ENCODE measurements at places on chromosomes 1 and 21.

GRCh38 chr1:201849372-201850052, 20.6 kb downstream of the IPO9 start:
- peaks cover 37% of the 10 kb centered on the region for H3K4me1 ChIP-seq

DNA sequence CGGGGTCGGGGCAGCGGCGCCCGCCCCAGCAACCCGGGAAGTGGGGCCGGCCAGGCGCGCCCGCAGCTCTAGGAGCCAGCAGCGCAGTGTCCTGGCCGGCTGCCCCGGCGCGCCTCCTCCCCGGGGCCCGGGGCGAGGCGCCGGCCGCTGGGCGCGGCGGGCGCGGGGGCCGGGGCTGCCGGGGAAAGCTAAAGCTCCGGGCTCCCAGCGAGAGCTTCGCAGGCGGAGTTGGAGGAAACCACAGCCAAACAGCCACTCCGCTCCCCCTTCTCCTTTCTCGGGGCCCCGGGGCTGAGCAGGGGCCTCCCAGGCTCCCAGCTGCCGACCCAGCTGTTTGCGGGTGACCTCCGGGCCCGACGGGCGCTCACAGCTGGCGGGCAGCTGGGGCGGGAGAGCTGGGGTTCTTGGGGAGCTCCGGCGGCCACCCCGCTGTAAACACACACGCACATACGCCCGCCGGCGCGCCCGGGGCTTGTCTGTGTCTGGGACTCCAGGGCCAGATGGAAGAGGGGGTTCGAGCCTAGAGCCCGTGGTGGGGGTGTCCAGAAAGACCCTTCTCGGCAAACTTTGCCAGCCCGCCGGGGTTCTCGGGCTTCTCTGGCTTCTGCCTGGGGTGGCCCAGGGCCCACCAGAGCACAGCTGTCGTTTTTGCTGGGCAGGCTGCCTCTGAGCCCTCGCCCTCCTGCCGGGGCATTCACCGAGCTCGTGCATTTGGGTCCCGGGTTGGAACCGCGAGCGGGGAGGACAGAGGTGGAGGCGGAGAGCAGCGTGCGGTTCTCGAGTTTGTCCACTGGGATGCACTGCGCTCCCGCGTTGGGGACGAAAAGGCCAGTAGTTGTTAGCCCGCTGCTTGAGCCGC, 1.5 kb downstream of the AJAP1 start:
- H3K4me3 ChIP-seq, result peak overlapping the region; percentile 57
- peak; percentile 41 for DNase-seq
- H3K27me3 ChIP-seq, result peaks cover 98% of the 10 kb centered on the region
- no peaks in the 10 kb centered on the region for H3K36me3 ChIP-seq
- peaks cover 31% of the 10 kb centered on the region for H3K4me1 ChIP-seq
- H3K27ac ChIP-seq, result no peak overlapping the region

GRCh38 chr1:168945870-168946269, 160.6 kb upstream of the ATP1B1 start:
- H3K4me3 ChIP-seq, result no peak overlapping the region
- peak overlapping the region; percentile 58 for H3K27ac ChIP-seq
- no peaks in the 10 kb centered on the region for H3K36me3 ChIP-seq
- H3K4me1 ChIP-seq, result peaks cover 16% of the 10 kb centered on the region
- no peaks in the 10 kb centered on the region for H3K27me3 ChIP-seq
- DNase-seq, result peak; percentile 75

- H3K36me3 ChIP-seq, result peaks cover 8% of the 10 kb centered on the region
- no peak for DNase-seq
- H3K27ac ChIP-seq, result no peak overlapping the region
- no peaks in the 10 kb centered on the region for H3K27me3 ChIP-seq
Observed at GRCh38 chr1:51504806-51505525, 14.1 kb downstream of the EPS15 start.

- no peak overlapping the region for H3K4me3 ChIP-seq
- DNase-seq, result no peak
- H3K27me3 ChIP-seq, result no peaks in the 10 kb centered on the region
- no peak overlapping the region for H3K27ac ChIP-seq
- H3K4me1 ChIP-seq, result no peaks in the 10 kb centered on the region
Observed at GRCh38 chr1:108636876-108637275, 24.0 kb downstream of the HENMT1 start.

GRCh38 chr21:25934771-25935224, 200.0 kb downstream of the GABPA start:
- peaks cover 82% of the 10 kb centered on the region for H3K4me1 ChIP-seq
- no peaks in the 10 kb centered on the region for H3K27me3 ChIP-seq
- no peak overlapping the region for H3K4me3 ChIP-seq
- H3K27ac ChIP-seq, result peak overlapping the region; percentile 84

DNA sequence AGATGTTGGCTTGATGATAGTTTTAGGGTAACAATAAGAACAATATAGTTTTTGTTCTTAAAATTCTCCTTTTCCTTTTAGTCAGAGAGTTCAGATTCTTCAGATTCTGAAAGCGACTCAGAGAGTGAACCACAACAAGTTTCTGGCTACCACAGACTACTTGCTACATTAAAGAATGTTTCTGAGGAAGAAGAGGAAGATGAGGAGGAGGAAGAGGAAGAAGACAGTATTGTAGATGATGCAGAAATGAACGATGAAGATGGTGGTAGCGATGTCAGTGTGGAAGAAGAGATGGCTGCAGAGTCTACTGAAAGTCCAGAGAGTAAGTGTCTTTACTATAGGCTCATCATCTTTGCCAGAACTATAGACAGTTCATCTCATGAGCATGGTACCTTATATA, 3.0 kb downstream of the UTP25 start:
- H3K36me3 ChIP-seq, result peaks cover 54% of the 10 kb centered on the region
- no peak for DNase-seq
- no peak overlapping the region for H3K4me3 ChIP-seq
- H3K27ac ChIP-seq, result no peak overlapping the region
- H3K27me3 ChIP-seq, result no peaks in the 10 kb centered on the region
- peaks cover 30% of the 10 kb centered on the region for H3K4me1 ChIP-seq

DNA sequence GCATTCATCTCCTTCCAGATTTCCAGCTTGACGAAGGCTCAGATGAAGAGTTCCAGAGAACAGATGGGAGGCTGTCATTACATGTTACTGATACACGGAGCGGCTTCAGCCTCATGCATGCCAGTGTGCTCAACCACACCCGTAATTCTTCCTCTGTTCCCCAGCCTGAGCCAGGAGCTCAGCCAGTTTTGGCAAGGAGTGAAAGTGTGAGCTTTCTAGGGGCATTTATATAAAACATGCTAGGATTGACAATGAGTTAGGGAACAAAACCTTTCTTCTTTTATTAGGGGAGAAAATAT, 290.4 kb upstream of the PLXNA2 start:
- H3K4me1 ChIP-seq, result peaks cover 13% of the 10 kb centered on the region
- DNase-seq, result no peak
- H3K36me3 ChIP-seq, result no peaks in the 10 kb centered on the region
- no peak overlapping the region for H3K27ac ChIP-seq
- peaks cover 9% of the 10 kb centered on the region for H3K27me3 ChIP-seq

GRCh38 chr1:100606438-100606837, 68.5 kb downstream of the GPR88 start:
- H3K36me3 ChIP-seq, result no peaks in the 10 kb centered on the region
- no peaks in the 10 kb centered on the region for H3K27me3 ChIP-seq
- H3K4me3 ChIP-seq, result no peak overlapping the region
- H3K27ac ChIP-seq, result no peak overlapping the region
- peak; percentile 24 for DNase-seq

DNA sequence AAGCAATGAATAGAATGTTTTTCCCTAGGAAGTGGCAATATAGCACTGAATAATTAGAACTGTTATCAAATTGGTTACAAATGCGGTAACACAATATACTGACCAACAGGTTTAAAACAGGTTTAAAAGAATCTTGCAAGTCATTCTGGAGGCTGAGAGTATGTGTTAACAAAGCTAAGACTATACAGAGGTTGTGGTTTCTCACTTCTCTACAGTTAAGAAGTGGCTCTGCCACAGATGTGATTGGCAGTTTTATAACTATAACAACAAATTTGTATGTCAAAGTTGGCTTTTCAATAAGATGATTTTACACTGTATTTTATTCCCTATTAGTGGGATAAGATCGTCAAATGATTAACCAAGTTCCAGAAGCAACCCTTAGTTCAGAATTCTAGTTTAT, 7.1 kb downstream of the ANGEL2 start:
- no peak for DNase-seq
- peaks cover 16% of the 10 kb centered on the region for H3K4me1 ChIP-seq
- H3K27me3 ChIP-seq, result no peaks in the 10 kb centered on the region
- H3K4me3 ChIP-seq, result no peak overlapping the region
- H3K27ac ChIP-seq, result no peak overlapping the region

DNA sequence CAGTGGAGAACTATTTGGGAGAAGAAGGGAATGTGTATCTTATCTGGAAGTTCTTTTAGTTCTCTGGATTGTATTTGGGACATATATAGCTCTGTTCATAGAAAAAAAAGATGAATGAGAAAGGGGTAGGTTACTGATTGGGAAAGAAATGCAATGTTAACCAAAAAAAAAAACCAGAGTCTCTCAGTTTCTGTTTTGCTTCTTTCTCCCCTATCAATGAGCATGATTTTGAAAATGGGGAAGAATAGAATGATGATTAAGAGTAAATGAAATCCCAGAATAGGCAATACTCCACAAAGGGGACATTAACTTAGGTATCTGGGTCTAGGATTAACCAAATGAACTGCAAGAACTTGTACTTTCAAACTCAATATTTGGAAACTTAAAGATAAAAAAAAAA, 92.9 kb downstream of the RHOU start:
- DNase-seq, result no peak
- no peaks in the 10 kb centered on the region for H3K36me3 ChIP-seq
- H3K4me3 ChIP-seq, result no peak overlapping the region
- H3K27ac ChIP-seq, result no peak overlapping the region

- H3K27me3 ChIP-seq, result no peaks in the 10 kb centered on the region
- H3K27ac ChIP-seq, result no peak overlapping the region
- no peak for DNase-seq
Observed at GRCh38 chr1:85465786-85466134, 801 bp upstream of the DDAH1 start.

DNA sequence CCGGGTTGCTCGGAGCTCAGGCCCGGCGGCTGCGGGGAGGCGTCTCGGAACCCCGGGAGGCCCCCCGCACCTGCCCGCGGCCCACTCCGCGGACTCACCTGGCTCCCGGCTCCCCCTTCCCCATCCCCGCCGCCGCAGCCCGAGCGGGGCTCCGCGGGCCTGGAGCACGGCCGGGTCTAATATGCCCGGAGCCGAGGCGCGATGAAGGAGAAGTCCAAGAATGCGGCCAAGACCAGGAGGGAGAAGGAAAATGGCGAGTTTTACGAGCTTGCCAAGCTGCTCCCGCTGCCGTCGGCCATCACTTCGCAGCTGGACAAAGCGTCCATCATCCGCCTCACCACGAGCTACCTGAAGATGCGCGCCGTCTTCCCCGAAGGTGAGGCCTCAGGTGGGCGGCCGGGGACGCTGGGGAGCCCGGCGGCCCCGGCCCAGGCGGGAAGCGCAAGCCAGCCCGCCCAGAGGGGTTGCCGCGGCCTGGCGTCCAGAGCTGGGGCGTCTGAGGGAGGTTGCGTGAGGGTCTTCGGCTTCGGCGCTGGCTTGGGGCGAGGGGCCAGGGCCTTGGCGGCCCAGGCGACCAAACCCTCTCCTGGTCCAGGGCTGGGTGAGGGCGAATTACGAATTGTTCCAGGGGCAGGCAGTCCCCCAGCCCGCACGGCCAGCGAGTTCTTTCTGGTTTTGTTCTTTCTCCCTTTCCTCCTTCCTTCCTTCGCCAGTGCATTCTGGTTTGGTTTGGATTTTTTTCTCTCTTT, 805 bp downstream of the SIM2 start:
- no peak for DNase-seq
- peaks cover 64% of the 10 kb centered on the region for H3K4me1 ChIP-seq
- no peak overlapping the region for H3K27ac ChIP-seq
- peak overlapping the region; percentile 69 for H3K4me3 ChIP-seq
- H3K36me3 ChIP-seq, result no peaks in the 10 kb centered on the region

GRCh38 chr1:162847839-162848453, 13.0 kb downstream of the CCDC190 start:
- H3K27ac ChIP-seq, result no peak overlapping the region
- no peaks in the 10 kb centered on the region for H3K36me3 ChIP-seq
- no peaks in the 10 kb centered on the region for H3K27me3 ChIP-seq
- H3K4me1 ChIP-seq, result no peaks in the 10 kb centered on the region
- H3K4me3 ChIP-seq, result no peak overlapping the region

- DNase-seq, result no peak
- H3K36me3 ChIP-seq, result no peaks in the 10 kb centered on the region
- H3K27ac ChIP-seq, result no peak overlapping the region
- H3K4me1 ChIP-seq, result no peaks in the 10 kb centered on the region
Observed at GRCh38 chr21:34713621-34714020, 44.8 kb downstream of the CLIC6 start.

DNA sequence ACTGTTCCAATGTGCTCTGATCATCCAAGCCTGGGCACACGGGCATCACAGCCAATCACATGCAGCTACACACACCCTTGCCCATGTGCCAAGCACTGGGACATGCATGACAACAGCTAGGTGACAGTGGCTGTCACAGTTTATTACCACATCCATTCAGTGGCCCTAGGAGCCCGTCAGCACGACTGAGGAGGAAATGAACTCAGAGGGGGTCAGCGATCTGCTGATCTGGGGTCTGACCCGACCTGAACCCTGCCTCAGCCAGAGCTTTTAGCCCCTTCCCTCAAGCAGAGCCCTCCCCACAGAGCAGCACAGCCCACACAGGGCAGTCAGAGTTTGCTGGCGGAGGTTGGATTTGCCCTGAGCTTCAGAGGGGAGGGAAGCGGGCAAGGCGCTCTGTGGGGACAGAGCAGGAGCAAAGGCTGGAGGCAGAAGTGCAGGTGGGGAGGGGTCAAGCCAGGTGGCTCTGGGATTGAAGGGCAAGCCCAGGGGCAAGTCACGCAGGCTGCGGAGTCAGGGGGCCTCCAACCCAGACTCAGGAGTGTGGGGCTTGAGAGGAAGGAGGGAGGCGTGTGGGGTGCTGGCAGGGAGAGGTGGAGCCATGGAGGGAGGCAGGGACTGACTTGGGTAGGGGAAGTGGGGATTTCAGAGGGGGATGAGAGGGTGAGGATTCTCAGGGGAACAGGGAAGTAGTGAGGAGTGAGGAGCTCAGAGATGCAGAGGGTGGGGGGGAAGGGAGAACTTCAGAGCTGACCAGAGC, 10.4 kb downstream of the SH3BGRL3 start:
- H3K27me3 ChIP-seq, result no peaks in the 10 kb centered on the region
- H3K4me3 ChIP-seq, result no peak overlapping the region
- peak overlapping the region; percentile 98 for H3K27ac ChIP-seq
- peaks cover 47% of the 10 kb centered on the region for H3K4me1 ChIP-seq
- no peaks in the 10 kb centered on the region for H3K36me3 ChIP-seq

DNA sequence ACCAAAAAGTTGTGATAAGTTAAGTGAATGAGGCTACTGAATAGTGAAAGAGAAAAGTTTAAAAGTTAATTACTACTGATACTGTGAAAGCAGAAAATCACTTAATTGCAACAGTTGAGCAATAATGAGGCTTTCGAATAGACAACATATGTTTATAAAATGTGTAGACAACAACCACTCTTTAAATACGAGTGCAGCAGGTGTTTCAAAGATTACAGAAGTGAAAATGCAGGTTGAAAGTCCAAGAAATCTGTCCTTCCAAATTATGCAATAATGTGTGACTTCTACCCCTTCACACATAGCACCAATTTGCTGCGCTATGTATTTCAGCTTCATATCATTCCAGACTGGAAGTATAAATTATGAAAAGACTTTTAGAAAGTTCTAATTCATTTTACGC, 213.0 kb downstream of the COL24A1 start:
- H3K4me3 ChIP-seq, result no peak overlapping the region
- DNase-seq, result no peak
- H3K36me3 ChIP-seq, result no peaks in the 10 kb centered on the region
- no peaks in the 10 kb centered on the region for H3K27me3 ChIP-seq
- no peaks in the 10 kb centered on the region for H3K4me1 ChIP-seq
- H3K27ac ChIP-seq, result no peak overlapping the region

Measured in left ventricle myocardium inferior (tissue), 1 donor.